ENCODE measurements at places on chromosomes 2 and 18.
A peak's percentile ranks its signal among the peaks of the same experiment; 100 is the strongest.

DNA sequence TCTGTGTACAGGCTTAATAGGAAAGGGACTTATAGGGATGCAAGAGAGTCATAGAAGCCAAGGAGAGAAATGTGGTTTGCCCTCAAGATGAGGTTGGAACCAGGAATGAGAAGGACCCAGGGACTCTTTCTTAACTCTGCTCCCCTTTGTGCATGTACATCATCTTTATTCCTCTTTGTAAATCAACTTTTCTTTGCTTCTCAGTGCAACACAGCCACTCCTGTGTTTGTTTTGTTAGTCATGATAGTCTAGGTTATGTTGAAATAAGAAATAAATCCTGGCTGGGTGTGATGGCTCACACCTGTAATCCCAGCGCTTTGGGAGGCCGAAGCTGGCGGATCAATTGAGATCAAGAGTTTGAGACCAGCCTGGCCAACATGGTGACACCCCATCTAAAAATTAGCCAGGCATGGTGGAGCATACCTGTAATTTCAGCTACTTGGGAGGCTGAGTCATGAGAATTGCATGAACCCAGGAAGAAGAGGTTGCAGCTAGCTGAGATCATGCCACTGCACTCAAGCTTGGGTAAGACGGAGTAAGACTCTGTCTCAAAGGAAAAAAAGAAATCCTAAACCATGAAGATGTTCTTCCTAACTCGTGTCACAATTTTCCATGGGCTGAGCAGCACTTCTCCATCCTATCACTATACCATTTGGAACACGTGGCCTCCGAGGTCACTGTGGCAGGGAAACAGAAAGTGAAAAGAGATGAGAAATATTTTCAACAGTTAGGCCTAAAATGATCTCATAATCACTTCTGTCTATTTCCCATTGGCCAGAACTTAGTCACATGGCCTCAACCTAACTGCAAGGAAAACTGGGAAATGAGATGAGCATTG, 73.0 kb upstream of the TMEM17 start:
- no peaks in the 10 kb centered on the region for H3K27me3 ChIP-seq
- no peaks in the 10 kb centered on the region for H3K36me3 ChIP-seq
- peaks cover 4% of the 10 kb centered on the region for H3K4me1 ChIP-seq
- peak overlapping the region; percentile 78 for H3K27ac ChIP-seq

- no peak overlapping the region for H3K27ac ChIP-seq
- DNase-seq, result no peak
- H3K4me3 ChIP-seq, result no peak overlapping the region
- H3K27me3 ChIP-seq, result peaks cover 3% of the 10 kb centered on the region
- no peaks in the 10 kb centered on the region for H3K36me3 ChIP-seq
These were observed 122.1 kb upstream of the RBMS1 start for GRCh38 chr2:160615706-160616105.

DNA sequence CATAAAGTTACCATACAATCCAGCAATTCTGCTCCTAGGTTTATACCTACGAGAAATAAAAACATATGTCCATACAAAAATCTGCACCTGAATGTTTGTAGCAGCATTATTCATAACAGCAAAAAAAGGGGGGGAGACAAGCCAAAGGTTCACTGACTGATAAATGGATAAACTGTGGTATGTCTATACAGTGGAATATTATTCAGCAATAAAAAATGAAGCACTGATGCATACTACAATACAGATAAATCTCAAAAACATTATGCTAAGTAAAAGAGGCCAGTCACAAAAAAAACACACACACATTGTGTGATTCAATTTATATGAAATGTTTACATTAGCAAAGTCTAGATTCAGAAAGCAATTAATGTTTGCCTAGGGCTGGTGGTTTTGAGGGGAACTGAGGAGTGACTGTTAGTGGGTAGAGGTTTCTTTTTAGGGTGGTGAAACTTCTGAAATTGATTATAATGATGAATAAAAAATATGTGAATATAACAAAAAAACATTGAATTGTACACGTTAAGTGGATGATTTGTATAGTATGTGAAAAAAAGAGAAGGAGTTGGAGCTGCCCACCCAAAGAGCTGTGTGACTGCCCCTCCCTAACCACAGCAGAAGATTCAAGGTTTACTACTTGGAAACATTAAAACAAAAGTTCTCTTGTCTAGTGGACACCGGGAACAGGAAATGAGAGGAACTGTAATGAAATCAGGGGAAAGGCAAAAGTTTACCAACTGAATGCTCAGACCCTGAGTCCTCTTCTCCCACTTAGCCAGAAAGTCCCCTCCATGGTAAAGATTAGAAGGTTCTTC, 13.4 kb downstream of the COLEC12 start:
- no peaks in the 10 kb centered on the region for H3K36me3 ChIP-seq
- H3K27me3 ChIP-seq, result no peaks in the 10 kb centered on the region
- no peaks in the 10 kb centered on the region for H3K4me1 ChIP-seq

GRCh38 chr18:71114550-71115210, 825.8 kb downstream of the SOCS6 start:
- H3K27me3 ChIP-seq, result no peaks in the 10 kb centered on the region
- no peak for DNase-seq
- no peaks in the 10 kb centered on the region for H3K36me3 ChIP-seq
- H3K4me3 ChIP-seq, result no peak overlapping the region
- no peaks in the 10 kb centered on the region for H3K4me1 ChIP-seq

DNA sequence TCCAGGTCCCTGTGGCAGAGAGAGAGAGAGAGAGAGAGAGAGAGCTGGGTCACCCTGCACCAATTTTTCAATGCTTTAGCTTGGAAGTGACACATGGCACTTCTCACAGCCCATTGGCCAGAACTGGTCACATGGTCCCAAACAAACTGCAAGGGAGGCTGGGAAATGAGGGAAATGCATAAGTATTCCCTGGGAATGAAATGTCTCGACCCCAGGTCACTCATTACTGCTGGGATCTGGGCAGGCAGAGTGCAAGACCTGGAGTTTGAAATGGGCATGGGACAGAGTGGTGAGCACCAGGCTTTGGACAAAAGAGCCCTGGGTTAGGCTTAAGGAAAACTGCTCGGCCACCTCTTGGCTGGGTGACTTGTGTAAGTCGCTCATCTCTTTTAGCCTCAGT, 37.0 kb downstream of the SMAD7 start:
- no peaks in the 10 kb centered on the region for H3K4me1 ChIP-seq
- no peak overlapping the region for H3K27ac ChIP-seq
- H3K27me3 ChIP-seq, result no peaks in the 10 kb centered on the region
- H3K4me3 ChIP-seq, result no peak overlapping the region

DNA sequence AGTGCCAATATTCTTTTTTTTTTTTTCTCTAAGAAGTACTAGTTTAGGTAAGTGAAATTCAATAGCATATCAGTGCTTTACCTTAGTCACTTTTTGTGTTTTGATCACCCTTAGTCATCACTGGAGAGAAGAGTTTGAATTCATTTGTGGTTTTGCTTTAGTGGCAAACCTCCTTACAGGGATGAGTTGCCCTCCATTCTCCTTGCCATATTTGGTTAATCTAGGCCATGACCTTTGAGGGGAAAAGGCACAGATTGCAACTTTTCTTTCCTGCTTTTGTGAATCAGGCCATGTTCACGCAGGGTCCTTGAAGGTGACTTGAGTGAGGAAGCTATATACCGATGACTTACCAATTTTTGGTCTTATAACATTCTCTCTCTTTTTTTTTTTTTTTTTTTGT, 34.4 kb downstream of the PLEKHA3 start:
- no peak overlapping the region for H3K4me3 ChIP-seq
- no peak overlapping the region for H3K27ac ChIP-seq
- H3K4me1 ChIP-seq, result no peaks in the 10 kb centered on the region
- no peaks in the 10 kb centered on the region for H3K36me3 ChIP-seq
- H3K27me3 ChIP-seq, result no peaks in the 10 kb centered on the region
- DNase-seq, result no peak

DNA sequence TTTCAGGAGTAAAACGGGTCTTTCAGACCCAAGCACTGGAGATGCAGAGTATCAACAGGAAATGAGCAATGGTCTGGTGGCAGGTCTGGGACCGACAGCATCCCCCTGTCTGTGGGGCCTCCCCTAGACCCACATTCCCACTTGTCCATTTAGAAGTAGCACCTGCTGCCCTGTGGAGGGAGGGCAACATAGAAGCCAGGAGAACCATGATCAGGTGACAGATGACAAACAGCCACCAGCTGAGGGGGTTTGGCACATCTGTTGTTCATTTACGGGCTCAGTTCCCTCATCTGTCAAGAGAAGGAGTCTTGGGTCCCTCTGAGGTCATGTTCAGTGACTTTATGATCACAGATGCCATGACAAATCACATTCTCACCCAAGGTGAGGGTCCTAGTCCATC, 77.9 kb upstream of the SLC66A3 start:
- no peak overlapping the region for H3K27ac ChIP-seq
- no peaks in the 10 kb centered on the region for H3K4me1 ChIP-seq
- no peaks in the 10 kb centered on the region for H3K36me3 ChIP-seq

GRCh38 chr18:75107196-75107930, 101.6 kb downstream of the PTGR3 start:
- no peaks in the 10 kb centered on the region for H3K27me3 ChIP-seq
- no peaks in the 10 kb centered on the region for H3K4me1 ChIP-seq
- H3K4me3 ChIP-seq, result no peak overlapping the region
- no peak overlapping the region for H3K27ac ChIP-seq

- no peak overlapping the region for H3K27ac ChIP-seq
- no peak for DNase-seq
- H3K4me3 ChIP-seq, result no peak overlapping the region
- no peaks in the 10 kb centered on the region for H3K27me3 ChIP-seq
- no peaks in the 10 kb centered on the region for H3K36me3 ChIP-seq
- H3K4me1 ChIP-seq, result peaks cover 1% of the 10 kb centered on the region
These were observed 32.8 kb upstream of the MPPE1 start for GRCh38 chr18:11940956-11941355.

GRCh38 chr2:216507220-216508160, 8.8 kb downstream of the RPL37A start:
- peaks cover 12% of the 10 kb centered on the region for H3K36me3 ChIP-seq
- H3K4me3 ChIP-seq, result no peak overlapping the region
- no peak for DNase-seq
- H3K27me3 ChIP-seq, result no peaks in the 10 kb centered on the region
- H3K27ac ChIP-seq, result no peak overlapping the region

DNA sequence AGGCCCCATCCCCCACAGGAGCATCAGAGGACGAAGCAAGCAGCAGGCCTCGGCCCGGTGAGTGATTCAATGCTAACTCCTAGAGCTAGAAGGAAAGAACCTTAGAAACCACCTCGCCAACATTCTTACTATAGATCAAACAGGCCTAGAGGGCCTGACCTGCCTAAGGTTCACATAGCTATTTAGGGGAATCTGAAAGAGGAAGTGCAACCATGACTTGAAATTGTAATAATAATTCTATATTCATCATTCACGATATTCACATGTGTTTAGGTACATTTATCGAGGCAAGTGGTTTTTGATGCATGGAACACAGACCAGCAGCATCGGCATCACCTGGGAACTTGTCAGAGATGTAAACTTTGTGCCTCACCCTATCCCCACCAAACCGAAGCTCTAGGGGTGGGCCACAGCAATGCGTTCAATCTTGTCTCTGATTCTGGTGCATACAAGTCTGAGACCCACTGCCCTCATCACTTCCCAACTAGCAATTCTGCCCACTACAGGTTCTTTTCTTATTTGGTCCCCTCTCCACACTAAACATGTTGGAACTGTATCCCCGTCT, 78.0 kb upstream of the DNMT3A start:
- H3K36me3 ChIP-seq, result no peaks in the 10 kb centered on the region
- H3K4me3 ChIP-seq, result no peak overlapping the region
- no peaks in the 10 kb centered on the region for H3K27me3 ChIP-seq
- DNase-seq, result no peak

- no peak for DNase-seq
- no peaks in the 10 kb centered on the region for H3K4me1 ChIP-seq
- H3K36me3 ChIP-seq, result no peaks in the 10 kb centered on the region
These were observed 734.8 kb upstream of the SALL3 start for GRCh38 chr18:78244779-78245178.

- no peak overlapping the region for H3K4me3 ChIP-seq
- peaks cover 36% of the 10 kb centered on the region for H3K27me3 ChIP-seq
- no peak for DNase-seq
- H3K27ac ChIP-seq, result no peak overlapping the region
- no peaks in the 10 kb centered on the region for H3K36me3 ChIP-seq
- no peaks in the 10 kb centered on the region for H3K4me1 ChIP-seq
These were observed 11.1 kb downstream of the CLEC4F start for GRCh38 chr2:70808983-70809958.

DNA sequence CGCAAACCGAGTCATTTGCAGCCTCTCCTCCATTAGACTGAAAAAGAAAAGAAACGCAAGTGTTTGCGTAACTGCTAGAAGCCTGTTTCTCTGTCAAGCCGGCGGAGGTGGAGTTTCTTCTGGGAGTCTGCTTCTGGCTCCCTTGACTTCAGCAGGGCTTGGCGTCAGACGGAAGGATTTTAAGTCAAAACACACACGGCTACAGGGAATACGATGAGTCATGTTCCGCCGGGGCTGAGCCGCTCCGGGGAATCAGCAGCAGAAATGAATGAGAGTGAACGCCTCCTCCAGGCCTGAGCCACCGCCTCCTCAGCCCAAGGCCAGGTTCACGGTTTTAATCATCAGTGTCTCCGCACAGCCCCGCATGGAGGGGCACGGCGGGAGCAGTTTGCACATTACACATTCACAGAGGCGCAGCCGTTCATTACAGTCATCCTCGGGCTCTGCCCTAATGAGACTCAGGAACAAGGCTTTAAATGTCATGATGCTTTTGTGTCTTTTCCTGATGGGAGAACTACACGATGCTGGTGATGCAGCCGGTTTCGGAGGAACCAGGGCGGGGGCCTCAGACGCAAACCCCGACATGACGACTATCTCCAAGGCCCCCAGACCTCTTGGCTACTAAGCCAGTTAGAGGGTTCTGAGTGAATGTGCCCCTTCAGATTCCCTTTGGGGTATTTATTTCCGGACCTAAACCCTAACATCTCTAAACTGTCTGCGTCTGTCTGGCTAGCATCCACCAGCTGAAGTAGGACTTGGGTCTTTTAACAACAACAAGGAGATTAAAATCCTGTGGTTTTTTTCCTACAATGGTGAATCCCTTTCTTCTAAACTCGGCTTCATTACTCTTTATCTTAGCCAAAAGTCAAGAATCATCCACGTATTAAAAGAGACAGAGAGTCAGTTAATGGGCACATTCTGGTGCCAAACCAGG, 11.1 kb upstream of the SCG2 start:
- H3K27me3 ChIP-seq, result no peaks in the 10 kb centered on the region
- peak overlapping the region; percentile 19 for H3K4me3 ChIP-seq
- DNase-seq, result no peak

DNA sequence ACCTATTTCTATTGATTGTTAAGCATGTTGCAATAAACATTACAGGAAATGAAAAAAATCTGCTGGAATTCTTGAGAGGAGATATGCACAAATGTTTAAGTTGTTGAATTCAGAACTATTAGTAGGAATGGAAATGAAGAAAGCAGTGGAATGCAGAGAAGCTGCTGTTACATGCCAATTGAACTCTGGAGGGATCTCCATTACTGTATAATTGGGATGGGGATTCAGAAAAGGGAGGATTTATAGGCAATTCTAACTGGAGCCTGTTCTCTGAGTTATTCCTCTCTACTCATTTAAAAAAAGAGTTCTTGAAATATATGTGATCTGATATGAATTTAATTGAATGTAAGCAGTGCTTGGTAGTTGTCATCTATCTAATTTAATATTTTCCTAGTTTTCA, 2.6 kb upstream of the ASXL3 start:
- H3K27ac ChIP-seq, result no peak overlapping the region
- no peak for DNase-seq
- peaks cover 5% of the 10 kb centered on the region for H3K4me1 ChIP-seq
- H3K27me3 ChIP-seq, result no peaks in the 10 kb centered on the region

- H3K27ac ChIP-seq, result no peak overlapping the region
- no peak overlapping the region for H3K4me3 ChIP-seq
- peaks cover 5% of the 10 kb centered on the region for H3K36me3 ChIP-seq
- no peaks in the 10 kb centered on the region for H3K4me1 ChIP-seq
- no peaks in the 10 kb centered on the region for H3K27me3 ChIP-seq
- DNase-seq, result no peak
These were observed 68.4 kb downstream of the FAM210A start for GRCh38 chr18:13657974-13658373.

Data from esophagus squamous epithelium (tissue), 5 donors.